ENCODE measurements at places on chromosomes 1 and 21.

GRCh38 chr1:93607814-93608186 is 73.8 kb downstream of the BCAR3 start:
- no peak for DNase-seq

DNA sequence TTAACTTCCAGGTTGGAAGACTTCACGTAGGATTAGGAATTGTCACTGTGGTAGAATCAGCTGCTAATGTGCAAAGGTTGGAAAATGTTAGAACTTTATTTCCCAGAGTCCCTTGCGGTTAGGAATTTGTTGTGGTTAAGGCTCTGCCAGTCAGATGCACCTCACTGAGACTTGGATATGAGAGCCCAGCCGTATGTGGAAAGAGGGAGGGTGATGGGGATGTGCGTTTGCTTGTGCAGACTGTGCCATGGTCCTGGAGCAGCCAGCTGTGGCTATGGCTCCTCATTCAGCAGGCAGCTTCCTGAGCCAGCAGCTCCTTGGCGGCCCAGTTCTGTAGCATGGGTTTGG is 12.5 kb downstream of the S100A10 start:
- no peak for DNase-seq

DNA sequence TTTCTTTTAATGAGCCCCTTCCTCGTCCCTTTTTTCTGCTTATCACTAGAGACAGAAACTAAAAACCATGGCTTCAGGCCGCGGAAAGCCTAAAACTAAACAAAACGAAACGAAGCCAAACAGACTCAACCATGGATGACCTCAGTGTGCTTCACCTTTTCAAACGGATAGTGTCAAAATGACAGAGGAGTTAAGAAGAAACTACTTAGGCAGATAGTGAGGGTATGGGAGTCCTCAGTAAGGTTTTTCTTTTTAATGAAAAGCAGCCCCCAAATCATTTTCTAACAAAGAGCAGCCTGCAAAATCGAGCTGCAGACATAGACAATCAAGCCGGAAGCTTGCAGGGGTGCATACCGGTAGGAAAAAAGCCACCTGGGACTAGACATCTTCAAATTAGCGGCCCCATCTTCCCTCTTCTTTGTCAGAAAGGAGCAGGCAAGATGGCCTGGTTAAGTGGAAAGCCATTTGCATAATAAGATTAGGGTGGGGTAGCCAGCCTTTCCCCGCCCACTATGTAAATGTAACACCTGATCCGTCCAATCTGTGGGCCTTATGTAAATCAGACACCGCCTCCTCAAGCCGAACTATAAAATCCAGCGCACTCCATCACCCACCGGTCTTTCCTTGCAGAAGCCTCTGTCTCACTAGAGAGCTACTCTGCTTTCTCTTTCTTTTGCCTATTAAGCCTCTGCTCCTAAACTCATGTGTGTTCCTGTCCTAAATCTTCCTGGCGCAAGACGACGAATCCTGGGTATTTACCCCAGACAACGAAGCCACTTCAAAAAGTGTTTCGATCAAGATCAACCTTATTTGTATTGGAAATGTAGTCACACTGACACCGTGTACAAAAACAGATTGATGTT is 6.2 kb upstream of the ERO1B start:
- no peak for DNase-seq

DNA sequence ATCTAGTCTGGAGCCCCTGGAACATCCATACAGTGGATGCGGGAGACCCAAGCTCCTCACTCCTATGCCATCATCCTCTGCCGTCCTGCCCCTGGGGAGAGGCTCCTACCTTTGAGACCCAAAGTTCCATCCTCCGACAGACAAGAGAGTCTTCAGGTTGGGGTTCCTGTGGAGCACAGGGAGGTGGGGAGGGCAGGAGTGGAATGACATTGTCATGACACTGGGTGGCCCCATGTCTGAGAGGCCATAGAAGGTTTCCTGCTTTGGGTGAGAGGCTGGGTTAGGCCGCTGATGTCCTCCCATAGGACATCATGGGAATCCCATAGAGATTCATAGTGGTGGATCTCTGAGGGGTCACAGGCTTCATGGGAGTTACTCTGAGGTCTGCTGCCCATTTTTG is 2.0 kb downstream of the CHI3L1 start:
- no peak for DNase-seq

DNA sequence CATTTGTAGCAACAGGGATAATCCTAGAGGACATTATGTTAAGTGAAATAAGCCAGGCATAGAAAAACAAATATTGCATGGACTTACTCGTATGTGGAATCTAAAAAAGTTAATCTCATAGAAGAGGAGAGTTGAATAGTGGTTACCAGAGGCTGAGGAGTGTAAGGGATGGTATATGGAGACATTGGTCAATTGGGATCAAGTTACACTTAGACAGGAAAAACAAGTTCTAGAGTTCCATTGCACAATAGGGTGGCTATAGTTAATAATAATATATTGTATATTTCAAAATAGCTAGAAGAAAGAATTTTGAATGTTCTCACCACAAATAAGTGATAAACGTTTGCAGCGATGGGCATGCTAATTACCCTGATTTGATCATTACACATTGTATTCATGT is 354.6 kb downstream of the SEC16B start:
- no peak for DNase-seq

GRCh38 chr1:117709249-117709691 is 103.4 kb downstream of the TENT5C start:
- no peak for DNase-seq

- DNase-seq: no peak
Measured at GRCh38 chr1:11525151-11525505, 46.2 kb downstream of the DISP3 start.

DNA sequence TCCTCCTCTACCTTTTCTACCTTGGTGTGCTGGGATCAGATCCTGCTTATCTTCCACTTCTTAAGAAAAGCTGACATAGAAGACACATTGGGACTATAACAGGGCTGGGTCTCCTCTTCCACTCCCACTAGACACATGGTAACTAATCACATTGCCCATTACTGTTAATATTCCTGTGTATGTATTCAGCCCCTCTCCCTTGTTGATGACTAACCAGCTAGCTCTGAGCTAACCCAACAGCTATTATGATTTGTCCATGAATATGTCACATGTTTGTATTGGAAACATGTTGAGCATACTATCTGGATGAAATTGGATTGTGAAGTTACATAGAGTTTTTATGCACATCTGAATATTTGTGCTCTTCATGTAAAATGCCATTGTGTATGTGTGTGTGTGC is 52.9 kb downstream of the MPZL1 start:
- DNase-seq: no peak

- no peak for DNase-seq
Measured at GRCh38 chr1:206738370-206739366, 31.9 kb upstream of the IL19 start.

- no peak for DNase-seq
Measured at GRCh38 chr1:5850503-5850902, 141.7 kb downstream of the NPHP4 start.

GRCh38 chr1:169245706-169246105 is 121.9 kb downstream of the NME7 start:
- no peak for DNase-seq

GRCh38 chr1:202659541-202659940 is 50.7 kb downstream of the SYT2 start:
- DNase-seq: no peak

DNA sequence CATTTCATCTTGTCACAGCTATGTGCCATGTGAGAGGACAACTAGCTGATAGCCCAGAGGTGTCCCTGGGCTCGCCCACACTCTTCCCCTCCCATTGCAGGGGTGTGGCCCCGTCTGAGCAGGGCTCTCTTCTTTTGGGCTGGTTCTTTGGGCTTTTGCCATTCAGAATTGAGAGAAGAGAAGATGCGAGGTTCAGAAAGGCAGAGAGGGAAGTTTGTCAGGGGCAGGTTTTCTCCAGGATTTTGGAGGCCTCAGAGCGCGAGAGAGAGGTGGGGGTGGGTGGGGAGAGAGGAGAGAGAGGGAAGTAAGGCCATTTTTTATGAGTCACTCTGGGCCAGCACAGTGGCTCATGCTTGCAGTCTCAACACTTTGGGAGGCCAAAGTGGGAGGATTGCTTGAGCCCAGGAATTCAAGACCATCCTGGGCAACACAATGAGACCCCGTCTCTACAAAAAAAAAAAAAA is 5.2 kb downstream of the IFI6 start:
- DNase-seq: no peak

All from NCI-H1417 treated with DMSO at 0.1 percent for 48 hours (cell line).